Activated B cell treated with CpG ODN at 0.5 μM for 24 hours (primary cell): ENCODE measurements at places on chromosomes 13 and 19. TPM values are rescaled to one million over a fixed set of nuclear protein-coding genes. Genes with fewer than 3 reads are reported as not detected.

The IGSF23 gene
- not detected in 2 replicates for total RNA-seq

The LILRA6 gene
- total RNA-seq, result not detected in 2 replicates

The ADAMTSL5 gene
- not detected in 2 replicates for total RNA-seq

The ZIM2 gene
- total RNA-seq, result not detected in 2 replicates

The ZNF536 gene
- not detected in 2 replicates for total RNA-seq

The VWA8 gene
- total RNA-seq, result 16.5 and 21.7 TPM in 2 replicates

The C13orf42 gene
- total RNA-seq, result not detected in 2 replicates

The ADGRE3 gene
- not detected in 2 replicates for total RNA-seq

The TNFSF9 gene
- total RNA-seq, result 6.0 and 7.1 TPM in 2 replicates

The FBXO17 gene
- not detected in 2 replicates for total RNA-seq

The SERTM1 gene
- total RNA-seq, result not detected in 2 replicates

The FCER2 gene
- 191 and 193 TPM in 2 replicates for total RNA-seq

- no peak for DNase-seq
Measured at GRCh38 chr13:47256618-47257017, 359.8 kb upstream of the HTR2A start.

DNA sequence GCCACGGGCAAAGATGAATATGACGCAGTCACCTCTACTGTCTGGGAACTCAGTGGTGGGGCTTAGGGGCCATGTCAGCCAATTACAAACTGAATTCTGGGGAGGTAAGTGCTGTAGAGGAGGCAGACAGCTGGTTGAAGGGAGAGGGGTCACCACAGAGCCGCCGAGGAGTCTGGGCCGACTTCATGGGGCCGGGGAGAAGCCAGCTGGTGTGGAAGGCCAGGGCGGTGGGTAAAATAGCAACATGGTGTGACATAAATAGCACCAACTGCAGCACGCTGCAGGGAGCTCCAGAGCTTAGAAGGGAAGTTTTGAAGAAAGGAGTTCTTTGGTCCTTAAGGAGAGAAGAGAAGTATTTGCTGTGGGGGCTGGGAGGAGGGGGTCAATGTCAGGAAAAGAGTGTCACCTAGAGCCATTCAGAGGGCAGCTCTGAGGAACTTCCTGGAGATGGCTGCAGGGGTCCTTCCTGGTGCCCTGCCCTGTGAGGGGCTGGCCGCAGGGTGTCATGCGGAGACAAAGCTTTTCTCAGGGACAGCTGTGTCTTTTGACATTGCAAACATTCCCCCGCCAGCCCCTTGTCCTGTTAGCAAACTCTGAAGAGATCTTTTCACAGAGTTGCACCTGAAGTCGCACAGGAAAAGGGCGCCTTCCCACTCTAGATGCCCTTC lies 6.4 kb downstream of the METTL21C start:
- no peak for DNase-seq

GRCh38 chr13:59441596-59442280 lies 722.0 kb downstream of the DIAPH3 start:
- no peak for DNase-seq

DNA sequence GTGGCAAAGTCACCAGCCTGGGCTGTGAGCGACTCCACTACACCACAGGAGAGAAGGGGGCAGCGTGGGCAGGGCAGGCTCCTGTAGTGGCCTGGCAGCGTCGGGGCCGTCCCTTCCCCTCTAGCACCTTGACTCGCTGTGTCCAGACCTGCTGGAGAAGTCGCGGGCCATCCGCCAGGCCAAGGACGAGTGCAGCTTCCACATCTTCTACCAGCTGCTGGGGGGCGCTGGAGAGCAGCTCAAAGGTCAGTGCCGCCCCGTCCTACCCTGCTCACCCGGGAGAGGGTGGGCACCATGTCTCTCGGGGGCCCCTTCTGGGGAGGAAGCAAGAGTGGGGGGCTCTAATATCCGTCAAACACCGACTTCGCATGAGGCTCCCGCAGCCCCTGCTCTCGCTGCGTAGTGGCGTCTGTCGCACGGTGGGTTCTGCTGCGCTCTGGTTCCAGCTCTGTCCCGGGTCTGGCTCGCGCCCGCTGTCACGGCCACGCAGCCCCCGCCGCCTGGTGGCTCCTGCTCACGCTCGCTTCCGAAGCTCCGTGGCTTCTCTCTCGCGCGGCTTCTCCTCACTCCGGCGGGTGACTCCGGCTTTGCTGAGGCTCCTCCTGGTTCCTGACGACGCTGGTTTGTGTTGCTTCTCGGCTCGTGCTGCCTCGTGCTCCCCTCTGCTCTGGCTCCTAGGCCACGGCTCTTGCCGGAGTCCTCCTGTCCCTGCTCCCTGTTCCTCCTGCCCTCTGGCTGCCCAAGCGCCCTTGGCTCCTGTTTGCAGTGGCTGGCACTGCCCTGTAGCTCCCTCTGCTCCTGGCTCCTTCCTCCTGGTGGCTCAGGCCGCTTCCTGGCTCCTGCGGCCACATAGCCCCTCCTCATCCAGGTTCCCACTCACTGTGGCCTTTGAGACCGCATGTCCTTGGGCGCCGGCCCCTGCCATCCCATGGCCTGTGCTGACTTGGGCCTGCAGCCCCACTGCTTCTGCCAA lies 27.2 kb downstream of the MYH14 start:
- DNase-seq, result no peak

GRCh38 chr19:41376998-41377365 lies 649 bp downstream of the TMEM91 start:
- DNase-seq, result no peak

DNA sequence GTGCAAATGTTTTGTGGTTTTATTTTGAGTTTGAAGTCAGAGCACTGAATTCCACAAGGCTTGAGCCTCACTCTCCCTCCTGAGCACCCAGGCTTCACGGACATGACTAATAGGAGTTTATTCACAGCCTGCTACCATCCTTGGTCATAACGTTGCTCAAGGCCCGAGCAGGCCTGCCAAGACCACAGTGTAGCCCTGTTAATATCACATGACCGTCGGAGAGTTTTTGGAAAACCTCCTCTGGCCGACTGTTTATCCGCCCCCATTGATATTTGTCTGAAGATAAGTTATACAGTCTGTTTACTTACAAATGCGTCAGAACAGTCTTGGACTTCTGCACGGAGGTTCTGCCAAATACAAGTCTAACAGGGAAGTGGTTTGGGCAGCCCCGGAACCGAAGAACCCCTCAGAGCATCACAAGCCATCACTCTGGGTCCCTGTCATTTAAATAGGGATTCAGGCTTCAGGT lies 89.9 kb downstream of the COL4A2 start:
- DNase-seq, result no peak

DNA sequence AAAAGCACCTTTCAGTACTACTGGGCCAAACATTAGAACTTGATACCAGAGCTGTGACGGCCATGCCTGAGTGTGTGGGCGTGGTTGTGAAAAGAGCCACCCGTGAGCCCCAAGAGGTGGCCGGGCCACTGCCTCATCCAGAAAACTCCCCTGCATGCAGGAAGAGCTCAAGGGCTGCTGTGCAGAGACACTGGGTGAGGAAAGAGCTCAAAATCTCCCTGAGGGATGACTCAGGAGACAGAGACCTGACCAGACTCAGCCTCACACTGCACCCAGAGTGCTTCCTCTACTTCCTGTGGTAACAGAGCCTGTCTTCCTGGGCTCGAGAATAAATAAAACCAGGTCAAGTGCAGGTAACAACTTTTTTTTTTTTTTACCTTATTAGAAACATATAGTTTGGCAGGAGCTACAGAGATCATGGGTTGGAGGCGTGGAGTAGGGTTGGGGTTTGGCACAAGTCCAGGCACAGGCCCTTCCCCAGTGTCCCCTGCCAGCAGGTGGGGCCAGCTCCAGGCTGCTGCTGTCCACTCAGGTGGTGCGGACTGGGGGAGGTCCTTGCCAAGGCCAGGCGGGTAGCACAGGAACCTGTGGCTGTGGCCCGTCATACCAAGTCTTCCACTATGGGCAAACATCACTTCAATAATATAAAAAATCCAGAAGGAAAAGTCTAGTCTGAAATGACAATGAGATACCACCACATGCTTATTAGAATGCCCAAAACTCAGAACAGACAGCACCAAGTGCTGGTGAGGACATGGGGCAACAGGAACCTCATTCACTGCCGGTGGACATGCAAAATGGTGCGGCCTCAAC lies 25.5 kb downstream of the ELL start:
- no peak for DNase-seq

DNA sequence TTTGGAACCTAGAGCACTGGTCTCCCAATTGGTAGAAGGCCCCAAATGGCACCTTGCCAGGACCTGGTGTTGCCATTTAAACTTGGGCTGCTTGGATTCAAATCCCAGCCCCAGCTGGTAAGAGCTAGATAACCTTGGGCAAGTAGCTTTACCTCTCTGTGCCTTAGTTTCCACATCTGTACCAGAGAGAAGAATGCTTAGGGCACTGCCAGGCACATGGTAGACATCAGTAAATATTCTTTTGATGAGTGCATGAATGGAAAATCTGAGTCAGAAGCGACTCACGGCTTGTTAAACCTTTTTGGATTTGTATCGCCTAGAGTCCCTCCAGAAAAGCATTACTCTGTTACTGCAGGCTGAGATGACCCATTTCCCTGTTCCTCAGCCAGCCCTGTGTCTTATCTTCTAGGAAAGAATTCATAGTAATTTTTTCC lies 90.9 kb downstream of the SIPA1L3 start:
- no peak for DNase-seq

GRCh38 chr13:101845245-101846020 lies 393.0 kb downstream of the ITGBL1 start:
- DNase-seq, result no peak

DNA sequence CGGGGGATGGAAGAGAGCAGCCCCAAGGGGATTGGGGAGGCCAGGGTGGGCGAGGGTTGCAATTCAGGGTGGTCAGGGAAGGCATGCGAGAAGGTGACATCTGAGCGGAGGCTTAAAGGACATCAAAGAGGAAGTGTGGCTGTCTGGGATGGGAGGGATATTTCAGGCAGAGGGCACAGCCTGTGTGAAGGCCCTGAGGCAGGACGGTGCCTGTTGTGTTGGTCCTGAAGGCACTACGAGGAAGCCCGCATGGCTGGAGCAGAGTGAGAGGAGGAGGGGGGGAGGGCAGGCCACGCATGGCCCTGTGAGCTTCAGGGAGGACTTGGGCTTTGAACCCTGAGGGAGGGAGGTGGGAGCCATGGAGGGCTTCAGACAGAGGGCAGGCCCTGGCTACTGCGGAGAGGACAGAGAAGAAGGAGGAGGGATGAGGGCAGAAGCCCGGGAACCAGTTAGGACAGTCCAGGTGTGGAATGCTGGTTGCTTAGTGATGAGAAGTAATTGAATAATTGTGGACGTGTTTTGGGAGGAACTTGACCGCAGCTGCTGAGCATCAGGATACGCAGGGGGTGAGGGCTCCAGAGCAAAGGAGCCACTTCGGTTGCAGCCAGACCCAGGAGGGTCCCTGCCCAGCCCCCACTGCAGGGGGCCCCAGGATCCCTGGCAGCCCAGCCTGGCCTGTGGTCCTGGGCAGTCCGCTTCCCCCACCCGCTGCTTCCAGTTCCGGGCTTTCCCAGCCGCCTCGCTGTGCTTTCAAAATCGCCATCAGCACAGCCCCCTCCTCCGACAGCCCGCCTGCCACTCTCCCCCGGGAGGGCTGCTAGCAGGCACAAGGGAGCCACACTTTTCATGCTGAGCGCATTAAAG lies 6.2 kb downstream of the TLE6 start:
- DNase-seq, result peak; percentile 24

- DNase-seq, result peak; percentile 38
Measured at GRCh38 chr19:294946-295686, 3.9 kb upstream of the PLPP2 start.

- no peak for DNase-seq
Measured at GRCh38 chr13:90717451-90717936, 630.0 kb upstream of the MIR17HG start.

GRCh38 chr13:44244288-44244687 lies 129.3 kb upstream of the SERP2 start:
- DNase-seq, result no peak

DNA sequence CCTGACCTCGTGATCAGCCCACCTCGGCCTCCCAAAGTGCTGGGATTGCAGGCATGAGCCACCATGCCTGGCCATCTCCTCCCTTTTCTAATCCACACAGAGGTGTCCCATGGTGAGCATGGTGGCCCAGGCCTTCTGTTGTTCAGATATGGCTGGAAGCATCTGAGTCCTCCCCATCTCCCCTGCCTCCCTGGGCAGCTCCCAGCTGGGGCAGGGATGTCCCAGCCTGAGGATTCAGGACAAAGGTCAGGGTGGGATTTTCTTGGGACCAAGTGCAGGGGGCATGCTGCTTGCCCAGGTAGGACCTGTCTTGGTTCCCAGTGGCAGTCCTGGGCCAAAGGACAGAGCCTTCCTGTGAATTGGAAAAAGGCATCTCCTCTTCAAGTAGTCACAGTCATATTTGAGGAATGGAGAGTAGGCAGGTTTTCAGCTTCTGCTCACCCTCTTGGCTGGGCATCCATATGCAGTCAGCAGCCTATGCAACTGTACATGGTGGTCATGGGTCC lies 10.8 kb downstream of the ADGRE2 start:
- DNase-seq, result no peak

DNA sequence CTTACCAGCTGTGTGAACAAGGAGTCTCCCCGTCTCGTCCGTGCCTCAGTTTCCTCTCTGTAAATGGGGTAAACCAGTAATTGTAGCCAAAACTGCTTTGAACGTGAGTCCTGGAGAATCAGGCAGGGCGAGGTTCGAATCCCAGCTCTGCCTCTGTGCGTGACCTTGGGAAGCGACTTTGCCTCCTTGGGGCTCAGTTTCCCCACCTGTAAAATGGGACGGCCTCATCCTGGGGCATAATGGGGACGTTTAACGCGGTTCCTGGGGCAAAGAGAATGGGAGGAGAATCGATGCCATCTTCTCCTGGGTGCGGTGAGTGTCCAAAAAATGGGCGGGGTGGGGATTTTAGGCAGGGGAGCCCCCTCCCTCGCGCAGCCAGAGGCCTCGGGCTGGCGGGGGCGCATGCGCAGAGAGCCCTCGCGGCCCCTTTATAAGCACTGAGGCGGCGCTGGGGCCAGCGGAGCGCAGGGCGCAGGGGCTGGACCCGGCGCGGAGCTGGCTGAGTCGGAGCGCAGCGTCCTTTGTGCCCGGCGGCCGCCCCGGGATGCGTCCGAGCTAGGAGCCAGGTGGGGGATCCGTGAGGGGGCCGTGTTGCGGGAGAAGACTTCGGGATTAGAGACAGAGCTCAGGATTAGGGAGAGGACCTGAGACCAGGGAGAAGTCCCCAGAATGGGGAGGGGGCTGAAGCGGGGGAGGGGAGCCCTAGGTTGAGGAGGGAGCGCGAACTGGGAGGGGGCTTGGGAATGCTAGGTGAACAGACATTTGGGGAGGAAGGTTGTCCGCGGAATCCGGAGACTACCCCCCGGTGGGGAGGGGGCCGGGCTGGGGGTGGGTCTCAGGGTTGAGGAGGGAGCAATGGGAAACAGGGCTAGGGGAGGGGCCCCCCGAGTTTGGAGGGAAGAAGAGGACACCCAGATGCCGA lies at the start of gene NCAN:
Gene NCAN, plus strand, starts transcription at position 460 of the 922 bp plus-strand sequence. CDS start 4,996 bp downstream, outside the sequence.
- DNase-seq, result no peak

- DNase-seq, result no peak
Measured at GRCh38 chr19:55341171-55341588, 1.5 kb downstream of the KMT5C start.
